Lung (tissue), 17 donors: ENCODE measurements at places on chromosomes 12 and 14. TPM values are rescaled to one million over a fixed set of nuclear protein-coding genes. Genes with fewer than 3 reads are reported as not detected.

The PPM1H gene
- polyA plus RNA-seq: 2.4 TPM

The FOXM1 gene
- polyA plus RNA-seq: 1.6 TPM

GRCh38 chr12:47032644-47033043 is 46.8 kb upstream of the PCED1B start:
- H3K36me3 ChIP-seq: no peaks in the 10 kb centered on the region
- no peak overlapping the region for H3K27ac ChIP-seq
- no peaks in the 10 kb centered on the region for H3K4me1 ChIP-seq
- H3K4me3 ChIP-seq: no peak overlapping the region

The TAS2R10 gene
- 0.18 TPM for polyA plus RNA-seq

The LRRC10 gene
- not detected for polyA plus RNA-seq

The P2RX2 gene
- polyA plus RNA-seq: 0.05 TPM

The ENDOU gene
- polyA plus RNA-seq: 0.45 TPM

DNA sequence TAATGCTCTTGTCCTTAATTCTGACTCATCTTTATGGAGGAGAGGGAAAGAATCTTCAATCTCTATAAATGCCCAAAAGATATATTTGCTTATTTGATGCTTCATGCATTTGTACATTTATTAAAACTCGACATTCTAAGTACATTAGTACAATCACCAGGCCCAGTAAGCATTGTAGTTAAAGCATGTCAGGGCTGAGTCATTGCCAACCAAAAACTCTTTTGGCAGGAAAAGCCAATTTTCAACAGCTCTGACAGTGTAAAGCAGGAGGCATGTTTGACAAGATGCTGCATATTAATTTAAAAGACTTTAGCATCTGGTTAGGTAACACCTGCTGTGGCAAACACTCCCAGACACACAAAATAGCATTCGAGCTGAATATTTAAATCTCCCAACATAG is 290.9 kb downstream of the PPFIA2 start:
- no peak overlapping the region for H3K4me3 ChIP-seq
- H3K4me1 ChIP-seq: no peaks in the 10 kb centered on the region
- no peak overlapping the region for H3K27ac ChIP-seq
- peak; percentile 15 for DNase-seq

DNA sequence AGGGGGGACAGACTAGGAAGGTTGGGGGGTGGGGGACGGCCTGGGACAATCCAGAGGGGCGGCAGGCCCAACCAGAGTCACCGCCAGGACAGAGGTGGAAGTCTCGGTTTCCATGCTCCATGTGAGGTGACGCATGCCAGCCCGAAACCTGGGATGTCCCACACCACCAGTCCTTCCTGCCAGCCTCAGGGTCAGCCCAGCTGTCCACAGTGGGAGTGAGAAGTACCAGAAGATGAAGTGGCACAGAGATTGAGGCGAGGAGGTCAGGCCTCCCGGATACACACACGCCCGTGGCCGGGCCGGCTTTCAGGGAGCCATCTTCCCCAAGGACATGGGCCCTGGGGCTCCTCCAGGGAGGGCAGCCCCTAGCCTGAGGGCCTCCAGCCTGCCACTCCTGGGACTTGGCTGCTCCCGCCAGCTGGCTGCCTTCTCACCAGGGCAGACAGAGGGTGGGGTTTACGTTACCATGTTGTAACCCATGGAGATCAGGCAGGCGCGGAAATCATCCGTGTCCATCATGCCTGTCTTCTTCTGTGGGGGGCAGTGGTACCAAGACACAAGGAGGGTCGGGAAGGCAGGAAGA is 85.2 kb upstream of the ZFP36L1 start:
- H3K27ac ChIP-seq: no peak overlapping the region
- DNase-seq: no peak
- H3K36me3 ChIP-seq: peaks cover 59% of the 10 kb centered on the region
- H3K27me3 ChIP-seq: no peaks in the 10 kb centered on the region

The OR4Q3 gene
- polyA plus RNA-seq: not detected
